ENCODE measurements at places on chromosomes 2 and 18.
A peak's percentile ranks its signal among the peaks of the same experiment; 100 is the strongest.

- DNase-seq: no peak
Observed at GRCh38 chr2:9558948-9559381, 3.3 kb upstream of the ADAM17 start.

- DNase-seq: no peak
Observed at GRCh38 chr2:126907671-126908070, 9.0 kb downstream of the TEX51 start.

DNA sequence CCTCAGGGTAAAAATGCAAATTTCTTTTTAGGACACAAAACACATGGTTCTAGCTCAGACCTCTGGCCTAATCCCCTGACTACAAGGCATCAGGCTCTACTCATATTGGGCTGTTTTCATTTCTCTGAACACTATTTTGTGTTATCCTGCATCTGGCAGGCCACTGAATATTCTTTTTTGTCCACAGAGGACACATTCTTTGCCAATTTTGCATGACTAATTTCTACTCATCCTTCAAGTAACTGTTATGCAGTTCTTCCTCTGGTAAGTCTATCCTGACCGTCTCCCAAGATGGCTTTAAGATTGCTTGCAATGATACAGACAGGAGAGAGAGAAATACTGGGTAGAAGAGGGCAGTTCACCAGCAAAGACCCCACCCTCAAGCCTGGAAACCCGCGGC lies 107.6 kb upstream of the RGPD4 start:
- DNase-seq: no peak

DNA sequence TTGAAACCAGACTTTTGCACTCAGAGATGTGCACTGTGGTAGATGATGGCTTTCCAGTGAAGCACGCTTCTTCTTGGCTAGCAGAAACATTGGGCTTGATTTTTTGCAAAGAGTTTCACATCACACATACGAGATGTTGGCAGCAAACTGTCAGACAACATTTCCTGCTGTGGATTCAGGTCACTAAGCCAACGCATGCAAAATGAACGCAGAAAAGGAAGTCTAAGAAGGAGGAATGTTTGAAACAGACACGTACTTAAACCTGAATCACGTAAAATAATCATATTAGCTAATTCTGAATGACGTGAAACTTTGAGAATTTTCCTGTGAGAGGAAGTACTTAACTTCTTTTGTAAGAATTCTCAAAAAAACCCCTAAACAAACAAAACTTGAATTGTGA lies 88.1 kb downstream of the EPB41L3 start:
- no peak for DNase-seq

- DNase-seq: no peak
Observed at GRCh38 chr2:165436559-165436958, 32.9 kb upstream of the CSRNP3 start.

GRCh38 chr2:84701880-84702279 lies 179.0 kb downstream of the TRABD2A start:
- no peak for DNase-seq

DNA sequence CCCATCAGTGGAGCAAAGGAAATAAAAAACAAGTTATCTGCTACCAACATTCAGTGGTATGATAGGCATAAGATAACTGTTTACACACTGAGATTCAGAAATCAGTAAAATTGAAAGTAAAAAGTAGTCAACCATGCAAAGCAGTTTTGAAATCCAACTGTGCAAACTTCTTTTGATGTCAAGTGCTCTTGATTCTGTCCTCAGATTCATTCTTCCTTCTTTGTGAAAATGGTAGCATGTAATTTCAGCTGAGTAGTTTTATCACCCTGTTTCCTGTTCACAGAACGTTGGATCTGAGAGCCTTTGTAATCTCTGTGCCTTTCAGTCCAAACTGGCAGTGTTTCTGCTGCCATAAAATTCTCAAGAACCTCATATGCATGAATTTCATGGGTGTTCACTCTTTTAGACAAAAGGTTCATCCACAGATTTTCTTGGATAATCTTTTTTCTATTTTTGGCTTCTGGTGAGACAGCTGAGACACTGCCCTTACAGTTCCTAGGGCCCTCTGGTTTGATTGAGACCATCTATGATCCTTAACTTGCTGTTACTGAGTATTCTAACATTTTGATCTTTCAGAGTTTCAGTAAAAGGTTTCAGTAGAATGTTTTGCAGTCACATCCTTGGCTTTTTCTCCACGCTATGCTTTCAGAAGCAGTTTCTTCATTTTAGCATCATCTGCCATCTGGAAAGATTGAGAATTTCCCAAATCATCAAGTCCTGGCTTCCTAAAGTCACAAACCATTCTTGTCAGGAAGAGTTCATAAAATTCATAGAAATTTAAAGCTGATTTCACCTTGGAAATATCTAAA lies 272.3 kb upstream of the EPHA4 start:
- DNase-seq: peak; percentile 44

GRCh38 chr18:62634458-62634857 lies 80.9 kb upstream of the PHLPP1 start:
- DNase-seq: no peak

DNA sequence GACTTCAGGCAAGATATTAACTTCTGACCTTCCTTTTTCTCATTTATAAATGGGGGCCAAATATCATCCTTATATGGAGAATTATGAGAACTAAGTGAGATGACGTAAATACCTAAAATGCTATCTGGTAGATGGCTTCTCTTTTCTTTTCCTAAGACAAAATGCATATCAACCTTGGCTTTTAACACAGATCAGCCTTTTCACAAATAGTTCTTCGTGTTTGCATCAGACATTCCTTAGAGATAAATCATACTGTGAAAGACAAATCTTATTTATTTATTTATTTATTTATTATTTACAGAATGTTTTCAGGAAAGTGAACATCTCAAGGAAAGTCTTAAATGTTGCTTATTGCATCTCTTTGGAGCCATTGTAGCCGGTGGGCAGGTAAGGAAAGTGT lies 62.8 kb downstream of the NBEAL1 start:
- DNase-seq: no peak

GRCh38 chr2:185372188-185372587 lies 366.4 kb upstream of the FSIP2 start:
- DNase-seq: no peak

- no peak for DNase-seq
Observed at GRCh38 chr2:241279828-241280227, 35.6 kb downstream of the HDLBP start.

DNA sequence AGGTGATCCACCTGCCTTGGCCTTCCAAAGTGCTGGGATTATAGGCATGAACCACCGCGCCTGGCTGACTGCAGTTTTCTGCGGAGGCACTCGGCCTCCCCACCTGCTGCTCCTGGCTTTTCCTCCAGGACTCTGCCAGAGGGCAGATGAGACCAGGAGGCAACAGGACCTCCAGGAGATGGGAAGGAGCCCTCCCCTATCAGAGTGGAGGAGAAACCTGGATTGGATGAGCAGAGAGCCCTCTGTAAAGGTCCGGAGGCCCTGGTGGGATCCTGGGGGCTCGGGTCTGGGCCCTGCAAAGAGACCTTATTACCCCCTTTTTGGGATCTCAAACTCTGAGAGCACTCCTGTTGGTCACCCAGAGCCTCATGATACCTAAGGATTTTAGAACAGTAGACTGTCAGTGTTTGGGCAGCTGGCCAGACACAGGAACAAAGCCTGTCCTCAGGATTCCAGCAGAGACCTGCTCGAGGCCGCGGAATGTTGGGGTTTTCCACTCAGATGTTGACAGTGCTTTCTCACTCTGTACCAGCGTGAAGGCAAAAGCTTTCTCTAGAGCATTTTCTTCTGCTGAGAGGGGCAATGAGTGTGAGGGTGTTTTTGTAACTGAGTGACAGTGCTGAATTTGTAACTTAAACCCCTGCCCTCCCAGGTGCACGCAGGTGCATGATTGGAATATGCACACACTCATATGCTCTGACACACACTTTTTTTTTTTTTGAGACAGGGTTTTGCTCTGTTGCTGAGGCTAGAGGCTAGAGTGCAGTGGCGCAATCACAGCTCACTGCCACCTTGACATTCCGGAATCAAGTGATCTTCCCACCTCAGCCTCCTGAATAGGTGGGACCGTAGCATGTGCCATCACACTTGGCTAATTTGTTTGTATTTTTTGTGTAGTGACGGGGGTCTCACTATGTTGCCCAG lies 48.4 kb downstream of the NPPC start:
- no peak for DNase-seq

DNA sequence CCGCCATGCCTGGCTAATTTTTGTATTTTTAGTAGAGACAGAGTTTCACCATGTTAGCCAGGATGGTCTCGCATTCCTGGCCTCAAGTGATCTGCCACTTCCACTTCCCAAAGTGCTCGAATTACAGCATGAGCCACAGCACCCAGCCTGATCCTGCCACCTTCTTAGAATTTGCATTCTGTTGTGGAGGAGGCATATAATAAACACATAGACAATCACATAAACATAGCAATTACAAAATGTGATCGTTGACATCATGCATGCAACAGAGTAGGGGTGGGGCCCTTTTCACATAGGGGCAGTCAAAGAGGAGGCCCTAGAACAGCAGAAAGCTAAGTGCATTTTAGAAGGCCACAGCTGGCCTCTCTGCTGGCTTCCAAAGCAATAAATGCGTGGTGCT lies 39.9 kb upstream of the TSPYL6 start:
- no peak for DNase-seq

DNA sequence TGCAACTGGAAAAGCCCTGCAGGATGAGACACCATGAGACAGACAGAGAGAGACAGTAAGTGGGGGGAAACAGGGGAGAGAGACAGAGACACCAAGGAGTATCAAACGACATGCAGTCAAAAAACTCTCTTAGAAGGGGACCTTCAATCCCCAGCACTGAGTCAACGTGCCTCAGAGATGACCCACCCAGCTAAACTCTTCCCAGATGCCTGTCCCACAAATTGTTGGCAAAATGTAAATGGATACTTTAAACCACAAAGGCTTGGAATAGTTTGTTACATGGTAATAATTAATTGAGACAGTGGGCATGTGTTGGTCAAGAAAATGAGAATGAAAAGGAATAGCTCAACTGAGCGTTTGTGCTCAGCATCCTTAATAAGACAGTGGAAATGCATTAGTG lies 98.3 kb downstream of the GRB14 start:
- DNase-seq: no peak

DNA sequence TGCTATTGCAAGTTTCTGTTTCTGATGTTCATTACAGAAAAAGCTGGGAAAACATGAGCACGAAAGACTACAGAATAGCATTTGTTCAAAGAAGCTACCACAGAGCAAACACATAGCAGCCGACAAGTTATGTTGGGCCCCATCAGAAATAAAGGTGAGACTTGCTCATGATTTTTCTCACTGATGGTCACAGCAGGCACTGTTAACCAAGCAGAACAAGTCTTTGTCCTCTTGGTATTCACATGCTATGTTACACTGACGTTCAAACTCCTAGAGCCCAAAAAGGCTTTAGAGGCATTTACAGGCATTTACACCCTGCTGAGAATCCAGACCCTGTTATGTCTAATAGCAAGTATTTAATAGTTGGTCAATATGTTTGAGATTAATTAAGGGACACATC lies 235.0 kb upstream of the HNMT start:
- DNase-seq: no peak

DNA sequence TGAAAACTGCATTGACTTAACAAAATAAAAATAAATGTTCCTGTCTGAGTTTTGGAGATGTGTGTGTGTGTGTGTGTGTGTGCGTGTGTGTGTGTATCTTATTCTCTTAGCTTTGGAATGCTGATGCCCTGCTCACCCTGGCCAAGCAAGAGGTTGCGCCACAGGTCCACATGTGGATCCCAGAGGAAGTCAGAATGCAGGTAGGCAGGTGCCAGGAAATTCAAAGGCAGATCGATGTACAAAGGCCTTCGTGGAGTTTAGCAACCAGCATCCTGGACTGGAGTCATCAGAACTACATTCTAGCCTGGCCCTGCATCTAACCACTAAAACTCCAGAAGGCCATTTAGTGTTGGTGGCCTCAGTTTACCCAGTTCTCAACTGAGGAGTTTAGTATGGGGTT lies 12.4 kb downstream of the G6PC2 start:
- no peak for DNase-seq

- peak; percentile 53 for DNase-seq
Observed at GRCh38 chr18:48023334-48024008, 93.0 kb upstream of the SMAD2 start.

GRCh38 chr2:162198239-162198638 lies 45.0 kb downstream of the FAP start:
- no peak for DNase-seq

- no peak for DNase-seq
Observed at GRCh38 chr2:141522702-141523101, 608.1 kb downstream of the LRP1B start.

- no peak for DNase-seq
Observed at GRCh38 chr2:153072077-153072476, 353.7 kb downstream of the ARL6IP6 start.

- no peak for DNase-seq
Observed at GRCh38 chr2:67701011-67701410, 303.9 kb downstream of the ETAA1 start.

- no peak for DNase-seq
Observed at GRCh38 chr2:38141501-38141900, 65.5 kb upstream of the CYP1B1 start.

DNA sequence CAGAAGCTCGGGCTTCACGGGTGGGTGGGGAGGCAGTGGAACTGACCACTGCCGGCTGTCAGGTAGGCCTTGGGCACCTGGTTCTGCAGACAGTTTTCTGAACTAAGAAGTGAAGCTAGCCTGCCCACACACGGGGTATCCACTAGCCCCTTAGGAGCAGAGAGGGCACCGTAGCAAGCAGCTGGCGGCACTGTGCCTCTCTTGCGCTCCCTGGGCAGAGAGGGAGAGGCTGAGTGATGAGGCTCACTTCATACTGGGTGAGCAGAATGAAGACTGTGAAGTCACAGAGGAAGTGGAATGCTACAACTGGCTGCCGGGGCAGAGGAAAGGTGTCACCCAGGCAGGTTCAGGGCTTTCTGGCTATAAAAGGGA lies 753 bp downstream of the ITPRIPL1 start:
- DNase-seq: no peak

DNA sequence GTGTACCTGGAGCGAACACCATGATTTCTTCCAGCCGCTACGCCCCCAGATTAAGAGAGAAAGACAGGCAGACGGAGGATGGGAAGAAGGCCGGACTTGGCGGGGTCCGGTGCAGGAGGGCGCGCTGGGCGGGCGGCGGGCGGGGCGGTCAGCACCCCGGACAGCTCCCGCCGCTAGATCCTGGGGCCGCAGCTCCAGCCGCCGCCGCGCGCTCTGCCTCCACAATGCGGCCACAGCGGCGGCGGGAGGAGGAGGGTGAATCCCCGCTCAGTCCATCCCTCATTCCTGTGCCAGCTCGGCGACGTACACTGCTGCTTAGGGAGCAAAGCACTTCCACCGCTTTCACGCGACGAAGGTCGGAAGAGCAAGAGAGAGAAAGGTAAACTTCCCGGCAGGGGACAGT lies at the start of gene AKAIN1:
Gene AKAIN1 (minus strand): TSS at position 226 of the 403 bp plus-strand sequence. CDS start 204 bp downstream, at position 22.
- DNase-seq: no peak

DNA sequence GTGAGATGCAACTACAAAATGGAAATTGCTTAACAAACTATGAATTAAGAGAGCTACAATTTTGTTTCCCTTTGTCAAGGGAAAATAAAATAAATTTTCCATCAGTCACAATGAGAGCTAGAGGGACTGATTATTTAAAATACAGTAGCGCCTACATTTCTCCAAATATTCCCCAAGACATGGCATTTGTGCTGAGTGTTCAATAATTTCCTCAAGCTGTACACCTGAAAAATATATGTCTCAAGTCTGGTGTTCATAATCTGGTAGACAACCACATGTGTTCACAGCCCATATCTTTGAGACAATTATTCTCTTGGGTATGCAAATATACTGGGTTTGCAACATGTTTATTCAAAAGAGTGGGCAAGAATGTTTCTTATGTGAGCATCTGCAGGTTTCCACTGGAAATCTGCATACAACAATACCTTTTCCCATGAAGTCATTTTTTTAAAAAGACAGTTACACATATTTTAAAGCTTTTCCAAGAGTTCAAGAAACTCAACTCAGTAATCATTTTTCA lies 240.1 kb upstream of the VRK2 start:
- no peak for DNase-seq

Measured in NCI-H187 (cell line).